ENCODE measurements at places on chromosomes 13 and 19. TPM values are rescaled to one million over a fixed set of nuclear protein-coding genes. Genes with fewer than 3 reads are reported as not detected.

The COMP gene
- 0.34 TPM for polyA plus RNA-seq

DNA sequence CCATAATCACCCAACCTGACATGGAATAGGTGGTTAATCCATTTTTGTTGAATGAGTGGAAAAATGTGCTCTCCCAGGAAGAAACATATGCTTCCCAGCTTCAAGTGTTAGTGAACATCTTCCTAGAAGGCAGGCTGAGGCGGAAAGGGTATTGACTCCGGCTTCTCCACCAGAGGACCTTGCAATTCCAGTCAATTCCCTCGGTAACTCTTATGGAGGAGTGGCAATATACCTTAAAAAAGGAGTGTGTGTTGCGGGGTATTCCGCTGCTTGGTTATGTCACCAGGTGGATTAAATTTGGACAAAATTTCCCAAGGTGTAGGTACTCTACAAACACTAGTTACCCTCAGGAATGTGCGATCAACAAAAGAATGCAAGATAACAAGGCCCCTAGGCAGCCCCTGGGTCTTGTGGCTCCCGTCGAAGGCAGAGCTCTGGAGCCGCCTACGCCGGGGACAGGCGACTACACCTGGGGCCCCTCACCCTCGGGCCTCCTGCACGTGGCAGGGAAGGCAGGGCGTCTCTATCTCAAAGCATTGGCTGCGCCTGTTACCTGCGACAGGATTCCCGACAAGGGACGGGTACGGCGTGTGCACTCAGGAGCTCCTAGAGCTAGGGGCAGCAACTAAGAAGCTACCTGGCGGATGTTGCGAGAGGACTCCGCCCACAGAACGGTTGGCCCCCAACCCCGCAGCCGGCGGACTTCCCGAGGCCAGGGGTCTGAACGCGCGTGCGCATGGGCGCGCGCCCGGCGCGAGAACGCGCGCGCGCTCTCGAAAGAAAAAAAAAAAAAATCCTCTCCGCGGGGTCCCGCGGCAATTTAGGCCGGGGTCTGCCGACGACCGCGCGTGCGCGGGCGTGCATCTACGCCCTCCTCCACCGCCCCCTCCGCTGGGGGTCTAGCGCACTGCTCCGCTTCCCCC lies at the start of gene WDR87:
Gene WDR87, minus strand, starts transcription at position 649 of the 923 bp plus-strand sequence. CDS start 8,355 bp downstream, outside the sequence.
- no peak for DNase-seq

- no peak for DNase-seq
Measured at GRCh38 chr13:56349866-56350265, 790.9 kb upstream of the PRR20A start.

DNA sequence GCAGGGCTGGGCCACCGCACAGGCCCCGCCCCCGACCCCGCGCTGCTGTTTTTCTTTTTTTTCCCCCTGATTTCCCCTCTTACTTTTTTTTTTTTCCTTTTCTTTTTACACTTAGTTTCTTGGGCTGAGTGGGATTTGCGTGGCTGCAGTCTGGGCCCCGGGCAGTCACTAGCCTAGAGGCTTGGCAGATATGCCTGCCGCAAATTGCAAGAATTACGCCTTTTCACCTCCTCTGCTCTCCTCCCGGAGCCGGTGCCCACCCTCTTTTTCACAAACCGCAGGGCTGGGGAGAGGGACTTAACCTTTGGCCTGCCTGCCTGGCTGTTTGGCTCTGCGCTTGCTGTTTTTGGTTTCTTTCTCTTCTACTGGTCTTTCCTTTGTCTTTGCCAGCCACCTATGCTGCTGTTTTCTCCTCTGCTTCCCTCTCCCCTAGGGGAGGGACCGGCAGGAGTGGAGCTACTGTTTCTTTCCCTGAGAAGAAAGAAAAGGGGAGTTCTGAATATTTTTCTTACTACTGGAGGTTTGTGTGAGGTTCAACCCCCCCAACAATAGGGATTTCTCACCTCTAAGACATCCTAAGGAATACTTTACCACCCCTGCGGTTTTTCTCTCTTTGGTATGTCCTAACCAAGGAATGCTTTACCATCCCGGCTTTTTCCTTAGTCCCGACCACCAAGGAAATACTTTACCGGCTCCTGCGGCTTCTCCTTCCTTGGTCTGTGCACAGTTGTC lies 11.0 kb downstream of the ZNF552 start:
- DNase-seq, result peak; percentile 79

The PEAK3 gene
- 0.19 TPM for polyA plus RNA-seq

The DACT3 gene
- polyA plus RNA-seq, result 5.7 TPM

DNA sequence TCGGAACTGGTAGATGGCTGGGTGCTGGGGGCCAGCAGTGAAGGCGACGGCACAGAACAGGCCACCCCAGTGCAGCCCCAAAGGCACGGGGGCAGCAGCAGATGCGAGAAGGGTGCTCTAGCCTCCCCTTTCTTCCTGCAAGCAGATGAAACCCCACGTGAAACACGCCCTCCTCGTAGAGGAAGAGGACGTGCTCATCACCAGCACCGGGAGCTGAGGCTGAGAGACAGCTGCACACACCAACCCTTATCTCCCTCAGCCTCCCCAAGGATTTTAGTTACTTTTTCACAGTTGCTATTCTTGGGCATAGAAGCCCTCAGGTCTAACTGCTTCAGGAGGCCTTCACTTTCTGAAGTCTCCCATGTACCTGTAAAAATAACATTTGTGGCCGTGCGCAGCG lies 11.9 kb downstream of the ZNF787 start:
- DNase-seq, result peak; percentile 49

The CFAP97D2 gene
- not detected for polyA plus RNA-seq

- peak; percentile 9 for DNase-seq
Measured at GRCh38 chr19:8209462-8210378, 550 bp downstream of the CERS4 start.

GRCh38 chr19:33293255-33294057 lies 8.9 kb downstream of the CEBPA start:
- peak; percentile 71 for DNase-seq

- peak; percentile 58 for DNase-seq
Measured at GRCh38 chr13:73765651-73766384, 368.4 kb downstream of the KLF12 start.

- DNase-seq, result no peak
Measured at GRCh38 chr13:52164989-52165388, 5.6 kb upstream of the NEK3 start.

- peak; percentile 1 for DNase-seq
Measured at GRCh38 chr13:60509601-60510386, 112.8 kb downstream of the TDRD3 start.

DNA sequence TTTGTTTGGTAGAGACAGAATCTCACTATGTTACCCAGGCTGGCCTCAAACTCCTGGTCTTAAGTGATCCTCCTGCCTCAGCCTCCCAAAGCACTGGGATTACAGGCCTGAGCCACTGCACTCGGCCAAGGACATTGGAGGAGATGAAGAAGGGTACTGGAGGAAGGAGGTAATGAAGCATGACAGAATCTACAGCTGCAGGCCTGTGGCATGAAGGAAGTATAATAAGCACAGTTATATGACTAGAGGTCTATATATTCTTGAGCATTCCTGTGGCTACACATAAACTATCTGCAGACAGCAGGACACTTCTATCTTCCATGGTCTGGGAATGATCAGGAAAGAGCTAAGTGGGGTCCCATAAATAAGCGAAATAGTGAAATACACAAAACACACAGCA lies 18.2 kb downstream of the ZNF565 start:
- DNase-seq, result no peak

The FSTL3 gene
- polyA plus RNA-seq, result 107 TPM

DNA sequence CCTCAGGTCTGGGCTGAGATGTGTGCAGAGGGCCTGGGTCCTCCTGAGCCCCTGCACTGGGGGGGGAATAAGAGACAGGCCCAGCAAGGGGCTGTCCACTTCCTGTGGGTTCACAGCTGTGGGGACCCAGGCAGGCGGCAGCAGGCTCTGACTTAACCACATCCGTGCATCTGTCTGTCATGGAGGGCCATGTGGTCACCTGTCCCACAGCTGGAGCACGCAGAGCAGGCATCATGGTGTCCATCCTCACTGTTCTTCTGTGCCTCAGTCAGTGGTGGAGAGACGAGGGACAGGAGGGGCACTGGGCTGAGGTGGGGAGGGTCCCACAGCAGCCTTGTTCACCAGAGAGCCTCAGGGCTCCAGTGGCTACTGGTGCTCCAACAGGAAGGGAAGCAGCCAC lies 16.3 kb upstream of the KIR3DL3 start:
- DNase-seq, result no peak

DNA sequence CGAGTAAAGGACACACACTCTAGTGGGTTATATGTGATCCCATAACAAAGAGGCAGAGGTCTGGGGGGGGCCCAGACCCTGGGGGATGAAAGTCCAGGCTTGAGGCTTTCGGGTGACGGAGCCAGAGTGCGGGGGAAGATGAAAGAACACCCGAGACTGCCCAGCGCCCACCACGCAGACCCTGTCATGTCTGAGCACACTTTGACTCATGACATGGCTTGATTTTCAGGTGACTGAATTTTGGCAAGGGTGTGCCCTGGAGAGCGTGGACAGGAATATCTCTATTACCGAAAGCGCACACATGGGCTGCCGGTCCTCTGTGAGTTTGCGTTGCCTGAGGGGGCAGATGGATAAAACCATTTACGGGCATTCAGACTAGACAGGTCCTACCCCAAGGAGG lies 192.0 kb upstream of the SOX1 start:
- no peak for DNase-seq

GRCh38 chr13:37959284-37959683 lies 89.7 kb upstream of the TRPC4 start:
- no peak for DNase-seq

- DNase-seq, result no peak
Measured at GRCh38 chr19:36918090-36918489, 2.0 kb downstream of the ZNF568 start.

GRCh38 chr19:32458500-32459123 lies 53.0 kb downstream of the DPY19L3 start:
- no peak for DNase-seq

DNA sequence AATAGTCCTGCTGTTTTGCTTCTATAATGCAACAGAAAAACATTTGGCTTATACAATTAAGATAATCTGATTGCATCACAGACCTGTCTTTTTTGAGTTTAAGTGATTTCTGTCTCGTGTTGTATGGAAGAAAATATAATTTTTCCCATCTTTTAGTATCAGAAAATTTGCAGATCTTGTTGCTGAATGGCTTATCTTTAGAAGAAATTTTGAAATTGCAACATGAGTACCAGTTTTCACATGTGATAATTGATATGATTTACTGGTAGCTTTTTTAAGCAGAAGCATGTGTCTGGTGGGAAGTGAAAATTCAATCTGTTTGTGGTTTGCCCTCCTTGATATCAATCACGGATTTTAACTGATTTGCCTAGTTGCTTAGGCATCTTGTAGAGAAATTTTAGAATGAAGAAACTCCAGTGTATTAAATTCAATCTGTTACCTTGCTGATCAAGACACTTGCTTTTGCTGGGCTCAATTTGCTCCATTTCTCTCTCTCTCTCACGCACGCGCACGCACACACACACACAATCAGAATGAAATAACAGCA lies 89.8 kb upstream of the MYCBP2 start:
- DNase-seq, result no peak

DNA sequence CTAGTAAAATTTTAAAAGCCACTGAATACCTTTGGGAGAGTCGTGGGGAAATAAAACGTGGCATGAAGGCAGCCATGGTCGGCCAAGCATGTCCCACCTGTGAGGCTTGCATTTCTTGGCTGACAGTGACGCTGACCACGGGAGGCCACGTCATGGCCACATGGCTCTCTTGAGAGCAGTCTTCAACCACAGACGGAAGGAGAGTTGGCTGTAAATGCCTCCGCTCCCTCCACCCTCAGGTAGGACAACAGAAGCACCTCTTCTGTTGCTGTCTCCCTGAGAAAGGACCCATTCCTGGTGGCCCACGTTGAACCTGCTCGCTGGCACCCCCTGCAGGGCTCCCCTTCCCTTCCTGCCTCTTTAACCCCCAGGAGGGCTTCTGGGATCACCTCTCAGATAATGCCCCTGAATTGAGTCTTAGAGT lies 10.6 kb upstream of the LRRC25 start:
- no peak for DNase-seq

The CERS1 gene
- 4.1 TPM for polyA plus RNA-seq

The SLAIN1 gene
- polyA plus RNA-seq, result 0.29 TPM

The ZNF599 gene
- polyA plus RNA-seq, result 6.5 TPM

The EXOC3L2 gene
- polyA plus RNA-seq, result not detected

- peak; percentile 85 for DNase-seq
Measured at GRCh38 chr19:14480700-14481079, 5.5 kb upstream of the PTGER1 start.

The S1PR4 gene
- not detected for polyA plus RNA-seq

GRCh38 chr19:10862561-10863106 lies 8.7 kb upstream of the CARM1 start:
- DNase-seq, result no peak

DNA sequence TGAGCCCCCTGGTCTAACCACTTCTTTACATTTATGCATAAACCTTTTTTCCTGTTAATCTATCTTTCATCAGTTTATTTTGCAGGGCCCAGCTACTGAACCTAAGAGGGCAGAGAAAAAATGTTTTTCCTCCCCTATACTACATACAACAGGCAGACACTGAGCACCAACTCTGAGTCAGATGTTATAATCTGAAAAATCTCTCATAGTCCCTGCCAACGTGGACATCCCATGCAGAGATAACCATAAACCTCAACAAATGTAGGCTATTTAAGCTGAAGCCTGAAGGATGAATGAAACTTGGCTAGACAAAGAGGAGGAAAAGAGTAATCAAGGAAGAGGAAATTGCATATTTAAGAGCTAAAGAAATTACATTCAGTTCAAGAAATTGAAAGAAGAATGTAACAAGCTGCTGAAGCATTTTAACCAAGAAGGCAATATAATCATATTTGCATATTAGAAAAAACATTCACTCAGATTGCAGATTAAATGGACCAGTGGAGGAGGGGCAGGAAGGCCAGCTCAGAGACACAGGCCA lies 2.6 kb downstream of the NEK3 start:
- peak; percentile 36 for DNase-seq

The ISYNA1 gene
- 24.7 TPM for polyA plus RNA-seq

DNA sequence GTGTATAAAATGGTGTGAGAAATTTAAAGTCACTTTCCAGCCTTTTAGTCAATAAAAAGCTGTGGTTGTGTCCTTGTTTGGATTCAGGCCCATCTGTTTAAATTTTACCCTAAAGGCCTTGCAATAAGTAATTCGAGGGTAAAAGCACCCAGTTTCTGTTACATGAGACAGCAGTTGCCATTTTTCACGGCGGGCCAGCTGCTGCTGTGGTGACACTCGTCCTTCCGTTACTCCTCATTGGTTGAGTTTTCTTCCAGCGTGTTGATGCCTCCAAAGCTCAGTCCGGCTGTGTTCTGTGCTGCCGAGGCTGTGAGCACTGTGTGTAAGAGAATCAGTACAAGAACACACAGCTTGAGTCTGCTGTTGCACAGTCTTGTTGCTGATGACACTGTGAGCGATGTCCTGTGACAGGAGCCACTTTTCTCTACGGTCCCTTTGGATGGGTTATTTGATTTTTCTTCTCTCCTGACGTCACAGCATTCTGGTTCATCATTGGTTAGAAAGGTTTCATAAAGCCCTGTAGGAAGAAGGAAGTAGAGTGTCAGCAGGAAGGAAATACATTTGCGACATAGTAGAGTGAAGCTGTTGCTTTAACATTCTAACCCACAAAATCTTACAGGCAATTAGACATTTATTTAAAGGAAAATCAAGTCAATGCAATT lies 602.5 kb upstream of the ARGLU1 start:
- DNase-seq, result no peak

GRCh38 chr19:18113827-18114226 lies 16.2 kb downstream of the MAST3 start:
- no peak for DNase-seq
